ENCODE measurements at places on chromosomes 6 and 20.

DNA sequence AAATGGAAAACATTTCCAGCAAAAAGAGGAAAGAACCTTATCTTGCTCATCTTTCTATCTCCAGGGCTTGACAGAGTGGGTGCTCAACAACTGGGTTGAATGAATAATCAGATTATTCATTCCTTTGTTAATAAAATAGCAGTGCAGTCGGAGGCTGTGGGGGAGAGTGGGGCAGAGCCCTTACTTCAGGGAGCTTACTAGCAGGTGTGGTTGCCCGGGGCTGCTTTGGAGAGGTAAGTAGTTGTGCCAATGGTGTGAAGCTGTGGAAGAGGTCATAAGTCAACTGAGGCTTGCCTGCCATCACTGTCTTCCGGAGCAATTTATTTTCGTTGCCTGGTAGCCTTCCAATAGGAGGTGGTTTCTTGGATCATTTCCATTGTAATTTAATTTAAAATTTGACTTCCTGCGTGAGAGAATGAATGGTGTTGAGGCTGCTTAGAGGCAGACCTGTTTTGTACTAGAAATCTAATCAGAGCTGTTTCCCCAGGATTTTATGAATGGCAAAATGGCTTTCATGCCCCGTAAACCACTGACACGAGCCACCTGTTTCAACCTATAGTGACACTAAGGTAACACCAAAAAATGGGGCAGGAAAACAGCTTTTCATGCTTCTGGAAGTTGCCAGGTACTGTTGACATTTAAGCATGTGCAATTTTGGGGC, 51.4 kb downstream of the ZDHHC14 start:
- DNase-seq = no peak

GRCh38 chr20:23438661-23439060, 824 bp upstream of the CSTL1 start:
- DNase-seq = no peak

DNA sequence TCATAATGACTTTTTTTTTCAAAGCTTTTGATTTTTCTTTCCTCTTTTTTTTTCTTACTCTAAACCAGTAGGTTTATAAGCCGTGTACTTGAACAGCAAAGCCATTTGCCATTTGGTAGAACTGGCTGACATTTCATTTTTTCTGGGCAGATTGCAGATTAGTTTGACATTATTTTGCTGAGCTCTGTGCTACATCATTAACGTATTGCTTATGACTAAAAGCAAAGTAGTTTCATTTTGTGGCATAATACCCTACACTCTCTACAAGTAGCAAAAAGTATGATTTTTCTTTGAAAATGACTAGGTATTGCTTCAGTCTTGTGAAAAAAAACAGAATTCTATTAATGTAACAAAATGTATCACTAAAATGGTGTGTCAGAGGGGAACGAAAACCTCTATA, 141.3 kb downstream of the GRIK2 start:
- no peak for DNase-seq

DNA sequence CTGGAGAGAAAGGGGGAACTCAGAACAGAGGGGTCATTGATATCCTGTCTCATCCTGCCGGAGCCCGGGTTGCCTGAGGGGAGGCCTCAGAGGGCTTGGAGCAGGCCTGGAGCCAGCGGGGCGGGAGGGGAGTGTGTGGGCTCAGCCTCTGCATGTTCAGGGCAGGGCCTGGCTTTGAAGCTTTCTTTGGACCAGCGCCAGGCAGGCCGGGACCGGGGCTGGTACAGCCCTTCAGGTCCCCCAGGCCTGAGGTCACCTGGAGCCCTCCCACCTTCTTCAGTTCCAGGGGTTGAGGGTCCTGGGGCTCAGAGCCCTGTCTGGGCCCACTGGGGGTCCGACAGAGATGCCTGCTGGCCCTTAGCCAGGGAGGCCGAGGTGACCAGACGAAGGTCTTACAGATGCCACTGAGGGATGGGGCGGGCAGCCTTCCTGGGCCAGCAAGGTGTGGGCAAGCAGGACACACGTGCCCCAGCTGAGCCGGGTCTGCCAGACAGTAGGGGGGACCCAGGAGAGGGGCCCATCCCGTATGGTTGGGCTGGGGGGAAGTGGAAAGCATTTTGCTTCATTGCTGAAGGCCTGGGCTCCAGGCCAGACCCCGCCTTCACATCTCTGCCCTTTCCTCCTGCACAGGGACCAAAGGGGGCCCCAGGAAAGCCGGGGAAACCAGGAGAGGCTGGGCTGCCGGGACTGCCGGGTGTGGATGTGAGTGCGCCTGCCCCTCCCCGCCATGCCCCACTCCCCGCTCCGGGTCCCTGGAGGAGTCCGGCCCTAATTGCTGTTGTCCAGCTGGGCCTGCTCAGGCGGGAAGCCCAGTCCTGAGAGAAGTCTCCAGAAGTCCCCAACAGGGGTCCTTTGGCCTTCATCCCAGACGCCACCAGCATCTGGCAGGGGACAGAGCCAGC, 2.0 kb downstream of the COL9A3 start:
- no peak for DNase-seq

GRCh38 chr20:57040924-57041323, 225.5 kb downstream of the BMP7 start:
- DNase-seq = no peak

DNA sequence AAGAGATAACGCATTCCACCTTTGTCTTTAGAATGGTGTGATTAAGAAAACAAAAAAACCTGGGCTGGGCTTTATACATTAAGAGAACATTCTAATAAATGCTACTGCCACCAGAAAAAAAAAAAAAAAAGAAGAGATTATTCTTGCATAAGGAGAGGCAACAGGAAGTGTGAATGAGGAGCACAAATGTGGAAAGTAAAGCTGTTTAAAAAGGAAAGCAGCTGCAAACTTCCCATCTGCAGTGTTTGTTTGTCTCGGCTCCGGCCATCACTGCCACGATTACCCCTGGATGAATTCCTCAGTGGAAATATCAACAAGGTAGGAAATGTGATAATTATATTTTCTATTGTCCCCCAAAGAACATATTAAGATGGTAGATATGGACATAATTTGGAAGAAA, 223.9 kb downstream of the PHF3 start:
- no peak for DNase-seq

DNA sequence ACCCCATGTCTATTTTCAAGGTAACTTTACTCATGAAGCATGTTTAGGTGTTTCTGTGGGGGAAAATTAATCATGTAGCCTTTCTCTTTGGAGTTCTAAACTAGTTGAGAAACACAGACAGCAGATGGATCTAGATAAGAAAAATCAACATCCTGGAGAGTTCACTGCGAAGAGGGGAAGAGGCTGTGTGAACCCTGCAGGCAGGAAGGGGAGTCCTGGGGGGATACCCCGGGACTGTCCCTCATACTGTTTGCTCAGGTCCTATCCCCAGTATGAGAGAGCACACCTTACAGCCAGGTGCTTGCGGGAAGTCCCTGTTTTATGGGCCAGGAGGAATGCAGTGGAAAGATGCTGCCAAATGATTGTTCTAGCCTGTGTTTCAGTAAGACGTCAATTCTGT, 32.7 kb downstream of the CHMP4B start:
- no peak for DNase-seq

DNA sequence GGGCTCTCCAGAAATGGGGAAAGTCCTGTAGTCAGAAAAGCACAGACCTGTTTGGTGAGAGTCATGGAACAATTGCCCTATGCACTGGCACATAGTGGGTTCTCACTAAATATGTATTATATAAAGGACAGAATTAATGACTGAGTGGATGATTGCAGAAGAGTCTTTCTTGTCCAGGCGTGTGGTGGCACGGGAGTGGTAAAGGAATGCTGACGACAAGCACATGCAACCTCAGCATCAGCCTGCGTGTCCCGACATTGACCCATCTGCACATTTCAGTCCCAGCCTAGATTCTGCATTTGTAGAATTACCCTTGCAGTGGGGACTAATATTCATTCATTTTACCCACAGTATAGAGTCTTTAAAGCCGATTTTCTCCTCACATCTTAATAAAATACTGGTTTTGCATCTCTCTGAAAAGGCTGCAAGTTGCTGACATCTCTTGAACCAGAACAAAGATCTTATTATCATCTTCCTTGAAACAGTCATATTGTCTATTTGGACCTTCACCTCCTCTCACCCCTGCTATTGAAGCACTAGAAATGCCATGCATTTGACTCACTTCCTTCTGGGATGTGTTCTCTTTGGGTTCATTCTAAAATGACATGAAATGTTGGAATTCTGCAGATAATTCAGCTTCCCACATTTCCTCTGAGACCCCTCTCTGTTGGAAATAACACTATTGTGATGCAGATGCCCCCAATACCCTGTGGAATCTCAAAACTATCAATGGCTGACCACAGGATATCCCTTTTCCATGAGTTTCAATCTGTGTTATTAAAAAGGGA, 883.6 kb upstream of the FLRT3 start:
- no peak for DNase-seq

- DNase-seq = no peak
These were observed 171.8 kb upstream of the LAMA2 start for GRCh38 chr6:128711149-128711548.

DNA sequence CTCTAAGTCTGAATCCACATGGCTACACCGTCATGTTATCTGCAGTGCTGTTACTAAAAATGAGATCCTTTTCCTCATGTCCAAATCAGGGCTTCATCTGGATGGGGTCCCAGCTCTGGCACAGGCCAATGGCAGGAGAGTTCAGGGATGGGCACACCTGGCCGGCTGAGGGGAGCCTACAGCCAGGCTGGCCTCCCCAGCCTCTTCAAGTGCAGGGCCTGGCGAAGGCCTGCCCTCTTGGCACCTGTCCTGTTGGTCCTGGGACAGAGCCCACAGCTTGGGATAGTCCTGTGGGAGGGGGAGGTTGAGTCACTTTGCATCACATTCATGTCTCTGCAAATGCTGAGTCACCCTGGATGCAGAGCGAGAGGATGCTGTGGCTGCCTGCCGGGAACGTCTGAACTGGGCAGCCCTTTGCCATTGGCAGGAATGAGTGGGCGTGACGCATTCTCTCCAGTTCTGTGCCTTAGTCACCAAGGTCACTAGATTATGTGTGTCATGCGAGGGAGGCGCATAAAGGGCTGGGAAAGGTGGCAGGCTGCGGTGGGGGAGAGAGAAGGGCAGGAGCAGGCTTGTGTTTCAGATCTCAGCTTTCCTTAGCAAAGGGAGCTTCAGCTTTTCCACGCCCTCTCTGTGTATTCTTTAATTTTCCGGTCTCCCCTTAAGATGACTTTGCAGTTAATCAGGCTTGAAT, 223.2 kb upstream of the ECI2 start:
- no peak for DNase-seq

- no peak for DNase-seq
These were observed 124.7 kb upstream of the MARCKS start for GRCh38 chr6:113732384-113732966.

GRCh38 chr6:120147071-120147871, 797.7 kb upstream of the MAN1A1 start:
- no peak for DNase-seq

DNA sequence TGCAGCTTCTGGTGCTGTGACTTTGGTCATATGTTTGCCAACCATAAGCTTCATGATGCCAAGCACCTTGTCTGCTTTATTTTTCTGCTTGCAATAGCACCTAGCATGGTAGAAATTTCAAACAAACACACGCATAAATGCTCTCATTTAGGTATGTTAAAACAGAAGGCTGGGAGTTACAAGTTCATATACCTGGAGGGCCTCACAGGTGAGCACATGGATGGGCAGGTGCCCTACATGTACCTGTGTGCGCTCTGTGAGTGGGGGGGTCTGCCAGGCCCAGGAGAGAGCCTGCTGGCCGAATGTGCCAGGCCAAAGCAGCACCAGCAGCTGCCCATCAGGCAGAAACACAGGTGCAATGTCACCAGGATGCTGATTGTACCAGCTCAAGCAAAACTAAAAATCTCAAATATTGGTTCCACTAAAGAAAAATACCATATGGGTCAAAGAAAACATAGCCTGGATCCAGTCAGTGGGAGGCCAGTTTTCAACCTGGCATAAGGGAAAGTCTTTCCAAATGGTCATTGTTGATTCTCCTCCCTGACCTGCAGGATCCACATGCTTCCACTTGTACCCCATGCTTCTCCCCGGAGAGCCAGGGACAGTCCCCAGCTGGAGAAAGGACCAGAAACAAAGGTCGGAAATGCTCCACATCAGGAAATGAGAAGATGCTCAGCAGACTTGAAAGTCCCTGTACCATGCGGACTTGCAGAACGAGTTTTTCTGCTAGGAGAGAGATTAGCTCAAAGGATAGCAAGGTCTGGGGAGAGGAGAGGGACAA, 7.2 kb upstream of the PFDN4 start:
- DNase-seq = no peak

DNA sequence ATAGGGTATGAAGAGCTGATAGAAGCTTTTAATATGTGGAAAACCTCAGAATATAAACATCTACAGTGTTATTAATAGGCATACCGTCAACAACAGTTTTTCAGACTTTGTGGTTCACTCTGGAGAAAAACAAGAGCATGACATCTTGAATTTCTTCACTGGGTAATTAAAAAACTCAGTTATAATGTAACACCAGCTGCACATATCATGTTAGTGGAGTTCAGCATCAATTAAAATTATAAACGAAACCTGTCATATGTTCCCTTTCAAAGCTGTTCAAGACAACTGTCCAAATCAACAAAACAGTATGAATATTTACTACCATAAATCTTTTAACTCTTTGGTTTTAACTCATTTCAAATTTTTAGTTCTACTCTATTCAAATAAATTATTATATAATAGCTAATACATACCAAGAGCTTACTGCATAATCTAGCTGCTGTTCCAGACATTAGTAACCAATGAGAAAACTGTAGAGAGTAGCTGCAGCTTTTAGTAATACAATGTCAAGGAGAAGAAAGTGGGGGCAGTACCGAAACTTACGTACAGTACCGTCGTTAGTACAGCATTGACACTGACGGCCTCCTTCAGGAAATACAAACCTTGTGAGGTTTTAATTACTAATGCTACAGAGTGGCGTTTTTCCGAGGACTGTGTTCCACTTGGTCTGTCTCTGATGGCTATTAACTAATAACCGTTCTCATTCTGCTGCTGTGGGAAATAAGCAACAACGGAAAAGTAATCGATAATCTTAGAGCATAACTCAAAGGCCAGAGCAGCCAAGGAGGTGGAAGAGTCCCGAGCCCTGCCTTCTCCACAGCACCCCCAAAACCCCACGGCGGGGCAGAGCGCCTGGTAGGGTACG, 532 bp upstream of the PM20D2 start:
- DNase-seq = no peak

- DNase-seq = no peak
These were observed 17.0 kb downstream of the ADGRB3 start for GRCh38 chr6:68652117-68652536.

DNA sequence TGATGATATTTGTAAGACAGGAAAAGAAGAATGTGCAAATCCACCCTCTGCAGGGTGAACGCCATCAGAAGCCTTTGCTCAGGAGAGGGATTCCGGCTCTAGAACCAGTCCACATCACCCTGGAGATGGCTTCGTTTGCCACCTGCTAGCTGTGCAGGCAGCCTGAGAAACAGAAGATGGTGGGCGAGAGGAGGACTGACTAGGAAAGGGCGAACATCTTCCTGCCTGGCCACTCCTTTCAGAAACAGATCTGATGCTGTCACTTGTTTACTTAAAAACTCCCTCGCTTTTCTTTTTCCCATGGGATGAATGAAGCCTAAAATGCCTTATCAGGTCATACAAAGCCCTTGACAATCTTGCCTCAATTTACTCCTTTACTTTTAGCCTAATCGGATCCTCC, 1.2 kb downstream of the PTPRA start:
- no peak for DNase-seq

Data from stimulated activated CD8-positive, alpha-beta memory T cell treated with anti-CD3 and anti-CD28 coated beads, Interleukin-2, amount 100 ng/mL, for 1 hour (primary cell).